ENCODE measurements at places on chromosomes 1 and 21.

GRCh38 chr1:212500351-212500750, 67.6 kb downstream of the NENF start:
- DNase-seq: no peak

DNA sequence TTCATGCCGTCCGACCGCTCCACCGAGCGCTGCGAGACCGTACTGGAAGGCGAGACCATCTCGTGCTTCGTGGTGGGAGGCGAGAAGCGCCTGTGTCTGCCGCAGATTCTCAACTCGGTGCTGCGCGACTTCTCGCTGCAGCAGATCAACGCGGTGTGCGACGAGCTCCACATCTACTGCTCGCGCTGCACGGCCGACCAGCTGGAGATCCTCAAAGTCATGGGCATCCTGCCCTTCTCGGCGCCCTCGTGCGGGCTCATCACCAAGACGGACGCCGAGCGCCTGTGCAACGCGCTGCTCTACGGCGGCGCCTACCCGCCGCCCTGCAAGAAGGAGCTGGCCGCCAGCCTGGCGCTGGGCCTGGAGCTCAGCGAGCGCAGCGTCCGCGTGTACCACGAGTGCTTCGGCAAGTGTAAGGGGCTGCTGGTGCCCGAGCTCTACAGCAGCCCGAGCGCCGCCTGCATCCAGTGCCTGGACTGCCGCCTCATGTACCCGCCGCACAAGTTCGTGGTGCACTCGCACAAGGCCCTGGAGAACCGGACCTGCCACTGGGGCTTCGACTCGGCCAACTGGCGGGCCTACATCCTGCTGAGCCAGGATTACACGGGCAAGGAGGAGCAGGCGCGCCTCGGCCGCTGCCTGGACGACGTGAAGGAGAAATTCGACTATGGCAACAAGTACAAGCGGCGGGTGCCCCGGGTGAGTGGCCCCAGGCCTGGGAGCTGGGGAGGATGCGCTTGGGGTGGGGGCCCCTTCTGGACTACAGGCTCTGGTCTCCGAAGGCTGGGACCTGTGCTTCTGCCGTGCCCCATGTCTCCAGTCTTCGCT, 1.1 kb downstream of the SKI start:
- peak; percentile 74 for DNase-seq

DNA sequence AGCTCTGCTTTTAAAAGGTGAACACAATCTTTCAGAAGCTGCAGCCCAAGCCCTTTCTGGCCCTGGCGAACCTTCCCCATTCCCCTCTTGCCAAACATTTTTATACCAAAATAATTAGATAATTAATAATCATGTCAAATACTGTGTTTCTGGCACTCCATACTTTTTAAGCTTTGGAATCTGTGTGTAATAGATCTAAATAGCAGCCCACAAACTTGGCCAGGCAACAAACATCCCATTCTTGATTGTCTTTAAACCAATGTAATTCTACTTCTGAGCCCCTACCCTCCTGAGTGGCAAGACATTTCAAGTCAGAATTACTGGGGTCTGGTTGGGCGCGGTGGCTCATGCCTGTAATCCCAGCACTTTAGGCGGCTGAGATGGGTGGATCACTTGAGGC, 137.7 kb downstream of the NAV1 start:
- DNase-seq: no peak

GRCh38 chr21:46100426-46100825, 2.5 kb downstream of the COL6A2 start:
- DNase-seq: no peak

GRCh38 chr1:152880907-152881306, 2.8 kb downstream of the SMCP start:
- DNase-seq: no peak

DNA sequence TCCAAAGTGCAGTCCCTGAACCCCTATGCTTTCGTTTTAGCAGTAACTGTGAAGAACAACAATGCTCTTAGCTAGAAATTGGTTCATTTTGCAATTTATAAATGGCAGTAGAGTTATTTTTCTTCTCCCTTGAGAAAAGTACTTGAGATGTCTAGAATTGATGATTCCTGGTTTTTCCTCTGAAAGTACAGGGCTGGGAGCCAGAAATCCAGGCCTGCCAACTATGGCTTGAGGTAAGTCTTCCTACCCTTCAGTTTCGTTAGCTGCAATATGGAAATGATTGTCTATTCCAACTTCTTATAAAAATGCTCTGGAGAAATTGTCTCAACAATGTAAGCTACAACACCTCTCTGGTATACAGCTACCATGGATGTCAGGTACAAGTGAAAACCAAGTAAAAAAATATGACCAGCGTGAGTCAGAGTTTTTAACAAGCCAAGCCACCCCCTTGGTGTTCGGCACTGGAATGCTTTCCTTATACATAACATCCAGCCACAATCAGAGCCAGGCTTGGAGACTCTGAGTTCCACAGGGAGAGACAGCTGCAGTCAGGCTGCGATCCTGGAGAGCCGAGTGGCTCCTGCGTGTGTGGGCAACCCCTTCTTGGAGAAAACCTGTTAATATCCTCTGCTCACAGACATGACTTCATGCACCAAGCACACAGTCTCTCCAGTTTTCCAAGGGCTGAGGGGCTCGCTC, 22.0 kb downstream of the TSPAN2 start:
- DNase-seq: no peak

- no peak for DNase-seq
Measured at GRCh38 chr21:16308269-16308668, 578.5 kb downstream of the USP25 start.

- DNase-seq: no peak
Measured at GRCh38 chr1:240101737-240102136, 10.1 kb downstream of the FMN2 start.

DNA sequence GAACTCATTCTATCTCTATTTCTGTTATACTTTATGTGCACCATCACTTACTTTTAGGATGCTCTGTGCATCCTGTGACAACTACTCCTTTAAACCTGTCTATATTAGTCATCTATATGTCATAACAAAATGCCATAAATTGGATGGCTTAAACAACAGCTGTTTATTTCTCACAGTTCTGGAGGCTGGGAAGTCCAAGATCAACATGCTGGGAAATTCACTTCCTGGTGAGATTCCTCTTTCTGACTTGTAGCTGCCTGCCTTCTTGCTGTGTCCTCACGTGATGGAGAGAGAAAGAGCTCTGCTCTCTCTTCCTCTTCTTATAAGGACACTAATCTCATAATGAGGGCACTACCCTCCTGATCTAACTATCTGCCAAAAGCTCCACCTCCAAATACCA, 62.3 kb upstream of the RCOR3 start:
- DNase-seq: no peak

DNA sequence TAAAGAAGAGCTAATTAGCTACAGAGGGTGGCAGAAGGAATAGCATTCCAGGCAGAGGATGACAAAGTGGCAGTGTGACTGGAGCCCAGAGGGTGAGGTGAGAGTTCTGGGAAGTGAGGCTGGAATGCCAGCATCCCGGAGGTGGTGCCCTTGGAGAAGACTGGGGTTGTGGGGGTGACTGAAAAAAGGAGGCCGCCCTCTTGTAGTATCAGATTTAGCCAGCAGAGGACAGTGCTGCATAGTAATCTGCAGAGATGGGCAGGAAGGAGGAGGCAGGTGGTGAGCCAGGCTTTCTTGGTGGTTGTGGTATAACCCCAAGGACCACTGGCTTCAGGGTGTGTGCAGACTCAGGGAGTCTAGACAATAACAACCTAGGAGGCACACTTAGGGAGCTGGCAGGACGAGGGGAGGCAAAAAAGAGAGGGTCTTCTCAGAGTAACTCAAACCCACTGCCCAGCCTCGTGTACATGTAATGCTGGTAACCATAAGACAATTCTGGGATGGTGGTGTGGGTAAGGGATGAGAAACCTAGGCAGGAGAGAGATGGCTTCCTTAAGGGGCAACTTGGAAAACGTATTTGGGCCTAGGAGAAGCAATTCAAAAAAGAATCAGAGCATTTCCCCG, 30.5 kb downstream of the MROH7 start:
- peak; percentile 70 for DNase-seq

GRCh38 chr1:32179193-32179442, 357 bp upstream of the TXLNA start:
- peak; percentile 64 for DNase-seq

GRCh38 chr1:51684776-51685175, 67.9 kb downstream of the OSBPL9 start:
- no peak for DNase-seq

DNA sequence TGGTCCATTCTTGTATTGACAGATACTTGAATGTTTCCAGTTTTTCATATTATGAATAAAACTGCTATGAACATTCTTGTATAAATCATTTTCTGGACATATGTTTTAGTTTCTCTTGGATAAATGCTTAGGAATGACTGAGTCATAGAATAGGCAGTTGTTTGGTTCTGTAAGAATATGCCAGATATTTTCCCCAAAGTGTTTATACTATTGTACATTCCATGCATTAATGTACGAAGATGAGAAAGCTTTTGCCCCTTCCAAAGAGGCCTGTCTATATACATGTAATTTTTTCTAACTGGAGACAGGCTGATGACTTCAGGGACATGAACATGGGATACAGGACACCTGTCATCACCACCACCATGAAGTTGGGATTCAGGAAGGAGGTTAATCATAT, 11.3 kb downstream of the NBPF3 start:
- DNase-seq: no peak

DNA sequence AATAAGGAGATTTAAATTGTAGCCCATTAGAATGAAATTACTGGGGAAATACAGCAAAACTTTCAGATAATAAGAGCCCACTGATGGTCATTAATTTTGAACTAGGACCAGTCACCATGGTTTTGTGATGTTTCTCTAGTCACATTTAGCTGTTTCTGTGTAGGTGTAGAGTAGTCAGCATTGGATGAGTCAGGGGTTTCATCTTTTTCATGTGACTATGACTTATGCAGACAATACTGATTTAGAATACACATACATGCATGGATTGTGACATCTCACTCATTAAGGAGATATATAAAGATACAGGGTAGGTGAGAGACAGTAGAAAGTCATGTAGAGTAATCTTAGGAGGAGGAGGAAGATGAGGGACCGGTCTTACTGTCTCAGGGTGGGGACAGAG, 1192.7 kb downstream of the KCNT2 start:
- no peak for DNase-seq

DNA sequence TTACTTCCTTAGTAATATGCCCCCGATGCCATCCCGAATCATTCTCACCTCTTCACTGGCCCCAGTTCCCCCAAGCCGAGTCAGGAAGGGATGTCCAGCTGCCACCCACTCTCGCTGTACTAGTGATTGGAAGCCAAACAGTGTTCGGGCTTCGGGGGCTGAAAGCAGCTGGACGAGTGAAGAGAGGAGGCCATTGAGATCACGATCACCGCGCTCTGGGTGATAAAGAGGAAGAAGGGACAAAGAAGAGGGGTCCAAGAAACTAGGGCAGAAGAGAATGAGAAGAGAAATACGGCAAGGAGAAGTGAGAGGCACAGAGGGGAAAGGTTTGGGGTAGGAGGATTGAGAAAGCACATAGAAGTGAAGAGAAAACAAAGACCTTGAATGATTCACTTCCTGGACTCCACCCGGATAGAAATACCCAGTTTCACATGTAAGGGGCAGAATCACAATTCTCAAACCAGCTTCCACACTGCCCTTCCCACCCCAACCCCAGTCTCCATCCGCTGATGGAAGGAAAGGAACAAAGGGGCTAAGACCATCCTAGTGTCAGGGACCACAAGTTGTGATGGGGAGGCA, 3.7 kb upstream of the SF3B4 start:
- DNase-seq: no peak

GRCh38 chr1:17841944-17842343, 86.8 kb downstream of the ACTL8 start:
- DNase-seq: no peak

GRCh38 chr1:232017057-232017456, 390.5 kb downstream of the DISC1 start:
- no peak for DNase-seq

DNA sequence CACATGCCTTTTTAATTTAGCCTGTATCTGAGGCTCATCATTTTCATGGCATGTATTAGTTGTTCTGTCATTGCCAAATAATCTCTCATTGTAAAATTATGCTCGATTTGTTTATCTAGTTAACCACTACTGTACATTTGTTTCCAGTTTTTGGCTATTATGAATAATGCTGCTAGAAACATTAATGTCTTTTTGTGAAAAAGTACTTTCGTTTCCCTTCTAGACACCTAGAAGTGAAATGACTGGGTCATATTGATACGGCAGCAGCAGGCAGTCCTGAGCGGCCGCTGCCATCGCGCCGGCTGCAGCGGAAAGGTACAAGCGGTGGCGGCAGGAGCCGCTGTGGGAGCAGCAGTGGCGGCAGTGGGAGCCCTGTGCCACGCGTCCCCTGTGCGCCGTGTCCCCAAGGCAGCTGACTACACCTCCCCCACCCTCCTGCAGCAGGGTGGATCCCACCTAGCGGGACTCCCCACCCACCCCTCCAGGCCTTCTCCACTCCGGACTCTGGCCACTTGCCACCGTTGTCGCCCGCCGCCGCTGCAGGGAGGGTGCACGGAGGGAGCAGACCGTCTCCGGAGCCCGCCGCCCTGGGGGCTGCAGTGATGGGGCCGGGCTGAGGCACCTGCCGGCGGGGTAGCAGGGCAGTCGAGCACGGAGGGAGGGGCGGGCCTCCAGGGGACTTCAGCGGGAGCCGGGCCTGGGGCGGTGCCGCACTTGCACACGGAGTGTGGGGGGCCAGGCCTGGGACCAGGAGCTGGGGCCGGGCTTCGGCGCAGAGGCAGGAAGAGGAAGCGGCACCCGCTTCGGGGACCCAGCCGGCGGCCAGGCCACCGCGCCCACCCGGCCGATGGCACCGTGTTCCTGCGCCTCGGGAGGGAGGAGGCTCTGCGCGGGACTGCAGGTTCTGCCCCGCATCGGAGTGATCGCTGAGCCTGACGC, 66.8 kb upstream of the RGS7 start:
- DNase-seq: peak; percentile 12

DNA sequence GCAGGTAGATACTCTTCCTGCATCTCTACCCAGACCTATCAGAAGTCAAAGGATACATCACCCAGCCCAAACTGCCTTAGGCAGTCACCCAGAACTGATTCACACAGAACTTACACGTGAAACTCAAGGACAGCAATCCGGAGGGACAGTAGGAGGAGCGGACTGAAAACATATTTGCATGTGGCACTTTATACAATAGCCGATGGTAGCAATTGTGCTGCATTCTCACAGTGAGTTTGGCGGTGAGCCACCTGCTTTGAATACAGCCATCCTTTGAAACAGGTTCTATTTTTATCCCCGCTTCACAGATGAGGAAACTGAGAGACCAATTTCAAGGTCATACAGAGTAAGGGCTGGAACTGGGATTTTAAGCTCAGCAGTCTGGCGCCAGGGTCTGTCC, 69.5 kb downstream of the EDEM3 start:
- DNase-seq: no peak

DNA sequence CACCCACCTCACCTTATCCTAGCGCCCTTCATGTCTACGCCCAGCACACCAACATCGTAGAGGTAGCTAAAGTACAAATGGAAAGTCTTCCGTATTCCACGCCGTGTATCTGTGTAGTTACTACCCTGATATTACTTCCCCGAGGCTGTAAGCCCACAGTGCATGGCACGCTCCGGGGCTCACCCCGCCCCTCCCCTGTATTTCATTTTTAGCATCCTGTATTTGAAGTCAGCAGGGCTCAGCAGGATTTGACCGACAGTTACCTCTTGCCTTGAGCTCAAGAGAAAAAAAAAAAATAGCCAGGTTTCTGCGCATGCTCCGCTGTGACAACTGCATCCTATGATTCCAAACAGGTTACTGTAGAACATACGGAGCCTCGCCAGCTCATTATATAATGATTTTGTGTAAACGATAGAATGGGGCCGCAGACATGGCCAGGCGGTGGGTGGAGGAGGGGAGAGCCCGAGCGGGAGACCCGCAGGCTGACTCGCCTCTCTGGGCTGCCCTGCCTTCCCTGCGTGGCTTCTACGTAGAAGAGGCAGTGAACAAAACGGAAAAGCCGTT, 1.3 kb downstream of the ABCG1 start:
- DNase-seq: peak; percentile 64

- no peak for DNase-seq
Measured at GRCh38 chr1:230057681-230058565, 9.1 kb upstream of the GALNT2 start.

Measured in NCI-H510A treated with DMSO at 0.1 percent for 48 hours (cell line).